ENCODE measurements at places on chromosomes 12 and 14. TPM values are rescaled to one million over a fixed set of nuclear protein-coding genes. Genes with fewer than 3 reads are reported as not detected.

DNA sequence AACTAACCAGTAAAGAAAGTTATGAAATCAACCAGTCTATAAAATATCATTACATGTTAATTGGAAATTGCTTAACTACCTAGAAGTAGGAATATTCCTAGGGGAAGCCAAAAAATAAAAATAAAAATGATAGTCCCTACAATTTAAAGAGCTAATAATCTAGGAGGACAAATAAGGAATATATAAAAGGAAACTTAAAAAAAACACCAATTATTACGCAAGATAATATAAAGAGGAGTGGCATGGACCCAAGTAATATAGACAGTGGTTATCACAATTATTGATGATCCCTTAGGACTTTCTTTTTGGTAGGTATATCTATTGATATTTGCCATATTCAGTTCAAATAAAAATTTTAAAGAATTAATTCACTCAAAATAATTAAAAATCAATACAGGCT lies 498.7 kb downstream of the SOX5 start:
- no peak overlapping the region for H3K27ac ChIP-seq
- no peak overlapping the region for H3K4me3 ChIP-seq
- H3K4me1 ChIP-seq, result no peaks in the 10 kb centered on the region
- no peaks in the 10 kb centered on the region for H3K36me3 ChIP-seq
- no peaks in the 10 kb centered on the region for H3K27me3 ChIP-seq
- no peak for DNase-seq

DNA sequence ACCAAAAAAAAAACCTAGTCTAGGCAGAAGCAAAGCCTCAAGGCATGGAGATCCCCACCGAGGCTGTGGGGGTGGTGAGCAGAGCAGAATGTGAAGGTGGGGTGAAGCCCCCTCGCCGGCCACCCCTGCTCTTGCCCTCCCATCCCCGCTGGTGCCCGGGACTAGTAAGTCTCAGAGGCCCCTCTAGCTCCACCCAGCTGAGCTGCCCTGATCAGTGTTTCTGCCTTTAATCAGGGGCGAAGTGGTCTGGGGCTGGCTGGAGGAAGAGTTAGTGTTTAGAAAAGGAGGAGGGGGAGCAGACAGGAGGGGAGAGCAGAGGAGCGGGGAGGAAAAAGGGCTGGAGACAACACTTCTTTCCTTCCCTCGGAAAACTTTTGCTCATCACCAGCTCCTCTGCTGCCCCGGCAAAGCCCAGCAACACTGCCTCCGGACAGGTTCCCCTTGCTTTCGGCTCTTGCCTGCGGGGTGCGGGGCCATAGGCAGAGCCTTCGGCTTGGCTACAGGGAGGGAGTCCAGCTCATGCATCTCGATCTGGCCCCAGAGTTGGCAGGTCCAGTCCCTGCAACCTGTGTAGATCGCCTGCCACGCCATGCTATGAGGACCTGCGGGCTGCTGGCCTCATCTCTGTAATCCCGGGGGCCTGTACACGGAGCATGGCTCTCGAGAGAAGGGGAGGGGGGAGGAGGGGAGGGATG lies 3.4 kb upstream of the DLK1 start:
- H3K4me3 ChIP-seq, result no peak overlapping the region
- no peaks in the 10 kb centered on the region for H3K4me1 ChIP-seq
- H3K36me3 ChIP-seq, result no peaks in the 10 kb centered on the region
- no peak for DNase-seq
- H3K27me3 ChIP-seq, result peaks cover 100% of the 10 kb centered on the region

DNA sequence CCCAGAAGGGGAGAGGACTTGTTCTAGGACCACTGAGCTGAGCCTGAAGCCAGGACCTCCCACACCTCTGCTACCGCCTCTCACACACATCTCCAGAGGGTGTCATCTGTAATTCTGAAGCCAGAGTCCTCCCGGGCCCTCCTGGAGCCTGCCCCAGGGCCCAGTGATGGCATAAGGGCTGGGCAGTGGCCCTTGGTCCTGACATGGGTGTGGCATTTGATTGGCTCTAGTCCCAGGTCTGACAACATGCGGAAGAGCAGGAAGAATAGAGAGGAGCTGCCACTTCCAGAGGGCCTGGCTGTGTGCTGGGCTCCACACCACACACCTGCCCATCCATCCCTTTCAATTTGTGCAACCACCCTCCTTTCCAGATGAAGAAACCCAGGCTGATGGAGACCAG lies 144.3 kb upstream of the GSC start:
- no peak overlapping the region for H3K27ac ChIP-seq
- no peak overlapping the region for H3K4me3 ChIP-seq
- no peak for DNase-seq
- H3K36me3 ChIP-seq, result no peaks in the 10 kb centered on the region

- H3K27ac ChIP-seq, result no peak overlapping the region
- no peak for DNase-seq
Measured at GRCh38 chr12:112375105-112375504, 7.1 kb downstream of the HECTD4 start.

- peaks cover 90% of the 10 kb centered on the region for H3K4me1 ChIP-seq
- H3K36me3 ChIP-seq, result no peaks in the 10 kb centered on the region
- peak overlapping the region; percentile 95 for H3K4me3 ChIP-seq
- DNase-seq, result no peak
- H3K27me3 ChIP-seq, result no peaks in the 10 kb centered on the region
Measured at GRCh38 chr14:64502887-64503433, 678 bp downstream of the ZBTB25 start.

- H3K27me3 ChIP-seq, result peaks cover 18% of the 10 kb centered on the region
- H3K36me3 ChIP-seq, result no peaks in the 10 kb centered on the region
Measured at GRCh38 chr12:115451780-115452736, 768.1 kb upstream of the TBX3 start.

DNA sequence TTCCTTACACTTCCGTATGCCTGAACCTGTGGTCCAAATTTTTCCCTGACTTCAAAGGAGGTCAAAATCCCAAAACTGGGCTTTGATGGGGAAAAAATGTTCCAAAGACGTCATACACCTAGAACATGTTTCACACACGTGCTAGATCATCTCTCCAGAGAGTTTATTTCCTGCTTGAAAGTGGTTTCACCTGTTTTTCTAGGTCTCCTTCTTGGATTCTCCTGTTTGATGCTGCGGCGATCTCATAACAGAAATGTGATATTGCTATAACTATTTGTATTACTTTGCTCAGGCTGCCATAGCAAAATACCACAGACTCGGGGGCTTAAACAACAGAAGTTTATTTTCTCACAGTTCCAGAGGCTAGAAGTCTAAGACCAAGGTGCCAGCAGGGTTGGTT lies 19.7 kb upstream of the TMCC3 start:
- no peak for DNase-seq
- no peaks in the 10 kb centered on the region for H3K36me3 ChIP-seq
- no peaks in the 10 kb centered on the region for H3K27me3 ChIP-seq
- H3K4me1 ChIP-seq, result peaks cover 16% of the 10 kb centered on the region
- H3K4me3 ChIP-seq, result no peak overlapping the region

DNA sequence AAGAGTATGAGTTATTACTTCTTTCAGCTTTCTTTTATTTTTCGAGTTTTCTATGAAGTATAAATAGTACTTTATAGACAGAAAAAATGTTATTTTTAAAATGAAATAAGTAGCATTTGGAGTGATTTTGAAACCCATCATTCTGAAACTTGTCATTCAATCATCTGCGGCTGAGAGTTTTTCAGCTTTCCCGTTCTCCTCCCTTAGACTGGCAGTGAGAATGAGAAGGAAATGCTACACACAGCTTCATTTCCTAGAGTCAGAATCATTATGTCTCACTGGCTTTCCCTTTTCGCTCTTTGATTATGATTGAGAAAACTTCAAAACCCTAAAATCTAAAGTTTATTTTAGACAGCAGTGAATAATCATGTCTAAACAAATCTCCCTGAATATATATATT lies 33.7 kb upstream of the GNPNAT1 start:
- H3K27me3 ChIP-seq, result no peaks in the 10 kb centered on the region
- H3K4me1 ChIP-seq, result peaks cover 11% of the 10 kb centered on the region
- no peak overlapping the region for H3K27ac ChIP-seq
- DNase-seq, result no peak
- no peak overlapping the region for H3K4me3 ChIP-seq

GRCh38 chr14:23354990-23355389 lies 2.3 kb upstream of the SLC22A17 start:
- no peak overlapping the region for H3K4me3 ChIP-seq
- peaks cover 10% of the 10 kb centered on the region for H3K27me3 ChIP-seq
- no peak overlapping the region for H3K27ac ChIP-seq
- no peak for DNase-seq

GRCh38 chr12:33519566-33519965 lies 79.9 kb upstream of the SYT10 start:
- H3K36me3 ChIP-seq, result no peaks in the 10 kb centered on the region
- H3K27ac ChIP-seq, result no peak overlapping the region
- DNase-seq, result no peak
- no peaks in the 10 kb centered on the region for H3K27me3 ChIP-seq
- H3K4me3 ChIP-seq, result no peak overlapping the region
- H3K4me1 ChIP-seq, result no peaks in the 10 kb centered on the region

DNA sequence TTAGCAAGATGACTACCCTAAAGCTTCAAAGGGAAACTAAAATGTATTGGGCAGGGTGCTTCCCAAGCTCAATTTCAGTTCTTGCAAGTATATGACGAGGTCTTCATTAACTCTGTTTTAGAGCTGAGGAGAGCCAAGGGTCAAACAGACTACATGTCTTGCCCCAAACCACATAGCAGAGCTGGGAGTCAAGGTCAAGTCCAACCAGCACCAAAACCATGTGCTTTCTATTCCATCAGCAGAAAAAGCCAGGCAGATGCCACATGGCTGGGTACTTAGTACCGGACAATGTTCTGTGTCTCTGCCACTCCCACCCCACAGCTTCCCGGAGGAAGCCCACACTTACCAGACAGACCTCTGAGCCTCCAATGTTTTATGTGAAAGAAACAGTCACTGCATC lies 17.6 kb downstream of the NID2 start:
- H3K27ac ChIP-seq, result peak overlapping the region; percentile 86
- DNase-seq, result no peak
- peaks cover 96% of the 10 kb centered on the region for H3K4me1 ChIP-seq
- H3K4me3 ChIP-seq, result peak overlapping the region; percentile 40
- H3K27me3 ChIP-seq, result no peaks in the 10 kb centered on the region
- peaks cover 12% of the 10 kb centered on the region for H3K36me3 ChIP-seq

DNA sequence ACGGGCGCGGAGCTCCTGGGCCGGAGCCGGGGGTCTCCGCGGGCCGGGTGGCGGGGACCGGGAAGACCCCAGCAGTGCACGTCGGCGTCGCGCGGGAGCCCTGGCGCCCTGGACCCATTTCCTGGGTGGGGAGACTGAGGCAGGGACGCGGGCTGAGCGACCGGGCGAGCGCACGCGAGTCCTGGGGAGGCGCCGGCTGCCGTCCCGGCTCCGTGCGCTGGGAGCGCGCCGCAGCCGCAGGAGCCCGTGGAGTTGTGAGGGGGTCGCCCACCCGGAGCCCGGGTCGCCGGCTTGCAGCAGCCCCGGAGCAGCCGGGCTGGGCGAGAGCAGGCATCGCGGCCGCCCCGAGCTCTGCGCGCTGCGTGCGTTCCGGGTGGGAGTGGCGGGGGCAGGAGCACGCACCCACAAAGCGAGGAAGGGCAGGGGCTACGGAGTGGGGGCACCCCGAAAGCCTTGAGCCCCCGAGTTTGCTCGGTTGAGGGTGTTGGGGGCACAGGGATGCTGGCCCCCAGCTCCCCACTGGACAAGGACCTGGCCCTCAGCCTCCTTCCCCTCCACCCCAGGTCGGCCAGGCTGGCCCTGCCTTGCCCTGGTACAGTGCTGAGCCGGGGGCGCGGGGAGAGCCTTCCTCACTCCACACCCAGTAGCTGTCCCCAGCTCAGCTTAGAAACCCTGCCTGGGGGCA lies 620 bp downstream of the MMP17 start:
- peak overlapping the region; percentile 68 for H3K4me3 ChIP-seq
- H3K27me3 ChIP-seq, result peaks cover 92% of the 10 kb centered on the region
- H3K27ac ChIP-seq, result no peak overlapping the region
- H3K36me3 ChIP-seq, result no peaks in the 10 kb centered on the region
- H3K4me1 ChIP-seq, result peaks cover 42% of the 10 kb centered on the region
- no peak for DNase-seq

- H3K27me3 ChIP-seq, result no peaks in the 10 kb centered on the region
- no peak overlapping the region for H3K4me3 ChIP-seq
- no peaks in the 10 kb centered on the region for H3K36me3 ChIP-seq
- peaks cover 11% of the 10 kb centered on the region for H3K4me1 ChIP-seq
- H3K27ac ChIP-seq, result no peak overlapping the region
Measured at GRCh38 chr12:89062996-89063395, 289.3 kb downstream of the DUSP6 start.

DNA sequence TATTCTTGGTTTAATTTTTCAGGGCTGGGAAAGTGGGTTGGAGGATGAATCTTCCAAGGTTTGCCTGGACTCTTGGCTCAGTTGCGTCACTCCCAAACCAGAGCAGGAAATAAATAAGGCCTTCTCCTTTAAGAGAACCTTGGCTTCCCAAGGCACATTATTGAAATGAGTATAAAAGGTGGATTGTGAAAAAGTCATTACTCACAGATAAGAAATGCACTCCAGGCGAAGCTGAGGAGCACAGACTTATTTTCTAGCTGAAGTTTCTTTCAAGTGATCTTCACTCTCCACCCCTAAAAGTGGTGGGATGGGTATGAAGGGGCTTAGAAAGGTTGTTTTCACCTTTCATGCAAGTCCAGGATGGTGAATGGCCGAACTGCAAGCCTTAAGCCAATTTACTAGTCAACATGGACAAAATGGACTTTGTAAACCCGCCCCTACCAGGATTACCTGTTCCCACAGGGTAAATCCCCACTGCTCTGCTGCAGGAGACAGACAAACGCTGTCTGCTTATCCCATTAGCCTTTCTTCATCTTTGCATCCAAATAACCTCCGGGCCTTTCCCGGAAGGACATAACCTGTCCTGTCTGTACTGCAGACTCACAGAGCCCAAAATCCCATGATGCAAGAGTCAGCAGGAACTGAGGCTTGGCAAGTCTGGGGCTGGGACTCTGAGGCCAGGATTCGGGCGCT lies 207.6 kb downstream of the BCL11B start:
- no peak for DNase-seq
- H3K27ac ChIP-seq, result no peak overlapping the region
- no peak overlapping the region for H3K4me3 ChIP-seq
- H3K27me3 ChIP-seq, result peaks cover 27% of the 10 kb centered on the region

GRCh38 chr14:45070215-45070614 lies 13.7 kb upstream of the PRPF39 start:
- H3K27ac ChIP-seq, result no peak overlapping the region
- no peak overlapping the region for H3K4me3 ChIP-seq
- H3K36me3 ChIP-seq, result peaks cover 28% of the 10 kb centered on the region
- H3K4me1 ChIP-seq, result peaks cover 25% of the 10 kb centered on the region
- DNase-seq, result no peak
- H3K27me3 ChIP-seq, result no peaks in the 10 kb centered on the region

GRCh38 chr12:70366581-70367257 lies 629 bp downstream of the KCNMB4 start:
- H3K4me3 ChIP-seq, result peak overlapping the region; percentile 82
- peaks cover 27% of the 10 kb centered on the region for H3K4me1 ChIP-seq
- peak overlapping the region; percentile 44 for H3K27ac ChIP-seq
- peaks cover 13% of the 10 kb centered on the region for H3K27me3 ChIP-seq

The TMEM179 gene
- 0.49 TPM for total RNA-seq

The STAC3 gene
- total RNA-seq, result 0.69 TPM

The TAS2R19 gene
- total RNA-seq, result 0.38 TPM

The CCDC177 gene
- not detected for total RNA-seq

The HPD gene
- 1.3 TPM for total RNA-seq

The TCL1B gene
- not detected for total RNA-seq

The RCOR1 gene
- 11.0 TPM for total RNA-seq

The SLC17A8 gene
- total RNA-seq, result not detected

The TPCN1 gene
- 153 TPM for total RNA-seq

The PAPLN gene
- total RNA-seq, result 1.2 TPM

The LUM gene
- total RNA-seq, result 115 TPM

Measured in left ventricle myocardium inferior (tissue), 1 donor.